HuH-7.5 (cell line): ENCODE measurements at places on chromosomes 5 and 9.

DNA sequence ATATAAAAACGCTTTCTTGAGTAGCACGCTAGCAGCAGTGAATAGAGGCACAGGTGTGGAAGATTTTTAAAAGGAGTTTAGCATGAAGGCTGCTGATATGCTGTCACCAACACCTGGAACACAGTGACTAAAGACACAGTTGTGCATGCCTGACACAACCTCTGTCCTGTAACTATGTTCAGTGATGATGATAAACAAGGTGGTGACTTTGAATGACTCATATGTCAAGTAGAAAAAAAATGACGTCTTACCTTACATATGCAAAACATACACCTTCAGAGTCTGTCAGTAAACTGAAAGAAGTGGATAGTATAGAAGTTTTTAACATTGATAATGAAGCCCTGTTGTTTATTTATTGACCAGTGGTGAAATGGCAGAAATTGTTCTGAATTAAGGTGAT, 66.2 kb upstream of the ADCY2 start:
- no peak for DNase-seq

GRCh38 chr5:78547731-78548615, 100.6 kb downstream of the LHFPL2 start:
- no peak for DNase-seq

DNA sequence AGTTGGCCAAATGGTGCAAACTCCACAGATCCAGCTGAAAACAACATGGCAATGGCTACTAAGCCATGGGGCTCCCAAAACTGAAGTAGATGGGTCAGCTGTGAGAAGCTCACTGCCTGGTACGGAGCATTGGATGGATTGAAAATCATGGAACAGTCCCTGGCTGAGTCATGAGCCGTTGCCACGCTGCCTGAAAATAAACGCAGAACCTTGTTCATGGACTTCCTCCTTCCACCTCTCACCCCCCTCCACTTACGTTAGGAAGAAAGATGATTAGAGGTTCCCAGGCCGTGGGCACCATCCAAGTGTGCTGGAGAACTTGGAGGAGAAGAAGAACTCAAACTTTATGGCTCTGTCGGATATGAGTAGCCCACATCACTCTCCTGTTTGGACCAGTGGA, 6.8 kb upstream of the DIPK1B start:
- DNase-seq: no peak

DNA sequence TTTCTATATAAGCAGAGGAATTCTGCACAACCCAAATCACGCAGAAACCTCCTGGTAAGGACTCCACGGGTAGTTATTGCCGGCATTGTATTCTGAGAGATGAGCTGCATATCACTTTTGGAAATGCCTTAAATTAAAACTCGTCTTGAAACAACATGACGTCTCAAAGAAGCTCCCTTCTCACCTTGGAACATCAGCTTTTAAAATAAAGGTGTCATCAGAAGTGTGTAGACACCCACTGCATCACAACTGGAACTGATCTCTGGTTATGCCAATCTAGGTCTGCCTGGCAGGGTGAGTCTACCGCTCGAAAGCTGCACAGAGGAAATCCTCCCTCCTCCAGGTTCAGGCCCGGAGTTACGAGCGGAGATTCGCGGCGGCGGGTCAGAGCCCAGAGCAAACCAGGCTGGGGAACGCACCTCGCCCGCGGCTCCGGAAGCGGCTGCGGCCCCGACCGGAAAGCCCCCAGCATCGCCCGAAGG, 974 bp upstream of the SLC12A2 start:
- no peak for DNase-seq

- no peak for DNase-seq
Observed at GRCh38 chr5:151037561-151038411, 17.4 kb downstream of the GPX3 start.
